ENCODE measurements at places on chromosomes 4 and X.

- peak; percentile 59 for DNase-seq
Measured at GRCh38 chr4:174222266-174222872, 61.1 kb downstream of the FBXO8 start.

GRCh38 chrX:139044680-139045079 is 333.2 kb upstream of the FGF13 start:
- DNase-seq = no peak

DNA sequence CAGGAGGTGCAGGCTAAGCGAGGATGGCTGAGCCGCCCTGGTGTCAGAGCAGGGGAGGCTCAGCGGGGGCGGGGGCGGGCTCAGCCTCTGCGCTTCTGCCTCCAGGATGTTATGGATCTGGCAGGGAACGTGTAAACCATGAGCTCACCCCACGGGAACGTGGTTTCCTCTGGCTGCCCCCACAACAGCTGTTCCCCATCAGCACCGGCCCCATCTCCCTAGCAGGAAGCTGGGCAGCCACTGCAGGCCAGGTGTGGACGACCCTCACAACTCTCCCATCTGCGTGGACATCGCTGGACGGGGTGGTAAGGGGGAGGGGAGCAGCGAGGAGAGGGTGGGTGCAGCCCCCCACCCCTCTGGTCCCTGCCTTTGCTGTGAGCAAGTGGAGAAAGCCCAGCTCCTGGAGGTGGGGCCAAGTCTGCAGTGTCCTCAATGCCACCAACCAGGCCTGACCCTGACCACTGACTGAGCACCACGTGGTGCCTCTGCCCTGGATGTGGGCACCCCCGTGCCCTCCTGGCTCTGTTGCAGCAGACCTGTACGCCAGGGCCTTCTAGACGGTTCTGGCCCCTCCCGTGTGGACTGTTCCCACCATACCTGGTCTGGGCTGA is 28.1 kb upstream of the SPON2 start:
- no peak for DNase-seq

DNA sequence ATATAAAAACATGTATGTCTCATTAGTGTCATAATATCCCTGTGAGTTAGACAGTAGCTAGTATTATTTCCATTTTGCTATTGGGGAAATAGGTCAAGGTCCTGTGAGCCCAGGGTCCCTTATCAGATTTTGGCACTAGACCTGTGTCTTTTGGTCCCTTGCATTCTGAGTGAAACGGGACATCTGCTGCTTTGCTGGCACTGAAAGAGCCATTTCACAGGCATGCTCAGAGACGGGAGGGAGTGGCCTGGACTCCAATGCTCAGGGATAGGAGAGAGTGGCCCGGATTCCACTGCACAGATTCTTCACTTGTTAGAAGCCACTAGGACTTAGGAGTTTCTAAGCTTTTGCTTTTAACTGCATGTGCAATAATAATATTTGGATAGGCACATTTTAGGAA is 177.2 kb downstream of the TSPAN5 start:
- no peak for DNase-seq

DNA sequence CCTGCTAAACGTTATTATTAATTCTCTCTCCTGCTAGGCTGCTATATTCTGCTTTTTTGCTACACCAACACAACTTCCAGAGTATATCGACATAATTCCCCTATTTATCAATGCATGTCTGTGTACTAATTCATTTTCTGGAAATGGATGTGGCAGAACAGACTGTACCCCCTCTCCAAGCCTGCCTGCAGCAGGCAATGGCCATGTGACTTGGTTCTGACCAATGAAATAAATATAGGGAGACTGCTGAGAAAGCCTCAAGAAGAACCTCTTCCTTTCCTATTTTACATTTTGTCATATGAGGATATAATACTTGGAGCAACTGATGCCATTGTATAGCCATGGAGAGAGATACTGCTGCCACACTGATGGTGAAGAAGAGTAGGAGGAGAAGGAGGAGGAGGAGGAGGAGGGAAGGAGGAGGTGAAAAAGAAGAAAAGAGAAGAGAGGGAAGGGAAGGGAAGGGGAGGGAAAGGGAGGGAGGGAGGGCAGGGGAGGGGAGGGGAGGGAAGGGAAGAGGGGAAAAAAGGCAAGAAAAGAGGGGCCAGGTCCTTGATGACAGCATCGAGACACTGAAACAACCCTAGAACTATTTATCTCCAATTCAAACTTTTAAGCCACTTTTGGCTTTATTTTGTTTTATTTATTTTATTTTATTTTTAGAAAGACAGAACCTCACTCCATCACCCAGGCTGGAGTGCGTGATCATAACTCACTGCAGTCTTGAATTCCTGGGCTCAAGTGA is 57.0 kb upstream of the SPP1 start:
- no peak for DNase-seq

GRCh38 chr4:178665916-178666315 is 1223.7 kb upstream of the AGA start:
- no peak for DNase-seq

GRCh38 chr4:100876546-100876945 is 358.7 kb upstream of the EMCN start:
- DNase-seq = no peak

DNA sequence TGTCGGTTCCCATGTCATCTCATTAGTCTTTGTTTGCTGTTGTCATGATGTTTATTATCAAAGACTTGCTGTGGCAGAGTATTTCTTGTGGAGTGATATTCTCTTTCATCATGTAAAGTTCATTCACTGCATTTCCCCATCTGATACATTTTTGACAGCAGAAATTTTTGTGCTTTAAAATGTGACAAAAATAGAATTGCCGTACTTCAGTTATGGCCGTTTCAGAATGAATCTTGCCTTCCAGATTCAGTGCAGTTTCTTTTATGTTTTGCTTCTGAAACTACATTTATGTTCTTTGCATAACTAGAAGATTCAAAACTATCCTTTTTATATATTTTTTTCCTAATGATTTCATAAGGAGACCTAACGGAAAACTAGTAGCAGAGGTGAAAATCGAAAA is 10.0 kb downstream of the CSTF2 start:
- DNase-seq = no peak

DNA sequence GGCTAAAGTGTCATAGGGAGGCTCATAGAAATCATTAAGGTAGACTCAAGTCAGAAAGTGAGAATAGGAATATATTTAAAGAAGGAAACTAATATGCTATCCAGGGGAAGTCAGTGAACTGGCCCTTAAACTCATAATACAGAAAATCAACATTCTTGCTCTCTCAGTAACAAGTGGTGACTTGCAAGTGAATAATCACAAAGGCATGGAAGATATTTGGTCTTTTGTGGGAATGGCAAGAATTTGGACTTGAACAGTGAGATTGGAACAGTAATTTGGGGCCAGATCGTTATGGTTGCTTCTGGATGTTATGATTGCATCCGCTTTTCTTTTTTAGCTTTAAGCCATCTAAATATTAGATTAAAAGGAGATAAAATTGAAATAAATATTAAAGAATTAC is 103.8 kb downstream of the TBC1D19 start:
- no peak for DNase-seq

GRCh38 chrX:323721-324628 is 5.4 kb upstream of the GTPBP6 start:
- peak; percentile 35 for DNase-seq

DNA sequence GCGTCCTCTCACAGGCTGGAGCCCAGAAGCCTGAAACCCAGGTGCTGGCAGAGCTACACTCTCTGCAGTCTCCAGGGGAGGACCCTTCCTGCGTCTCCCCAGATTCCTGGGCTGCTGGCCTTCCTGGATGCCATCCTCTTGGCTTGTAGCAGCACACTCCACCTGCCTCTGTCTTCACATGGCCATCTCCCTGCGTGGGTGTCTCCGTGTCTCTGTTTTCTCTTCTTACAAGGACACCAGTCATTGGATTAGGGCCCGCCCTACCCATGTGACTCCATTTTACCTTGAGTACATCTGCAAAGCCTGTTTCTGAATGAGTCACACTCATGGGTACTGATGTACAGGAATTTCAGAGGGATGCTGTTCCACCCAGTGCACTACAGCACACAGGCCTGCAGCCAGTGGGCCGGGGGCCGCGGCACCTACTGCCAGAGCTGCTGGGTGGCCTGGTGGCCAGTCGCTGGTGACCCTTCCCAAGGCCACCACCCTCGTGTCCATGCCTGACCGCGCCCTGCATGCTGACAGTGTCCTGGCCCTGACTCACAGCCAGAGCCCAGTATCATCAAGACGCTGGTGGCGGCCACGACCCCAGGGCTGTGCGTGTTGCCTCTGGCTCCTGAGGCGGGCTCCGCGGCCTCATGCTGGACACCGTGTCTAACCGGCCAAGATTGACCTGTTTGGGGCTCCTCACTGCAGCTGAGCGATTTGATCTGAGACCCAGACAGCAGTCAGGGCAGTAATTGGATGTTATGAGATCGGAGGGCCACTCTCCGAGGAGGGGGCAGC is 63.6 kb upstream of the NKX1-1 start:
- no peak for DNase-seq

- DNase-seq = no peak
Measured at GRCh38 chrX:2507904-2508627, 7.3 kb upstream of the DHRSX start.

- DNase-seq = no peak
Measured at GRCh38 chr4:73450398-73451004, 14.5 kb downstream of the AFP start.

All from hematopoietic multipotent progenitor cell treated with erythropoietin and hydrocortisone succinate and interleukin-3 and kit ligand, for 17 days (in vitro differentiated cells).